ENCODE measurements at places on chromosomes 5 and 9.

DNA sequence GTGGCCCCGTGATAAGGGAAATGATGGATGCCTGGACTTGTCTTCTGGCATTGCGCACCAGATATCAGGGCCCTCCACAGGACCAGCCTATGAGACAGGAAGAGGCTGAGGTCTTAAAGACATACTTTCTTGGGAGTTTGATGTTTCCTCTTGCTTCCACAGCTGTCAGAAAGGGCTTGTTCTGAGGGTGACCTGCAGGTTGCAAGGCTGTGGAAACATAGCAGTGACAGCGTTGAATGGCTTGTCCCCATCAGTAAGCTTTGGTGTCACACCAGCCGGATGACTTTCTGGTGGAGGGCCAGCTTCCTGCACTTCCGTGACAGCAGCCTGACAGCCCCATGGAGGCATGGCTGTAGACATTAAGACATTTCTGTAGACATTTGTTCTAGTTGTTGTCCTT is 143.2 kb downstream of the C9orf152 start:
- DNase-seq, result no peak

GRCh38 chr5:111392181-111392580 is 120.2 kb downstream of the STARD4 start:
- no peak for DNase-seq

- DNase-seq, result no peak
Measured at GRCh38 chr5:73312146-73312871, 136.3 kb downstream of the FOXD1 start.

GRCh38 chr9:13899924-13900323 is 414.0 kb downstream of the NFIB start:
- no peak for DNase-seq

GRCh38 chr5:168214071-168214470 is 77.4 kb upstream of the WWC1 start:
- DNase-seq, result no peak

GRCh38 chr5:79181419-79182022 is 54.4 kb upstream of the JMY start:
- DNase-seq, result no peak

GRCh38 chr9:128022886-128023285 is 42.1 kb upstream of the EEIG1 start:
- DNase-seq, result no peak

GRCh38 chr9:111298111-111298510 is 31.9 kb downstream of the OR2K2 start:
- no peak for DNase-seq

GRCh38 chr5:56893251-56893951 is 16.0 kb upstream of the SETD9 start:
- DNase-seq, result no peak

DNA sequence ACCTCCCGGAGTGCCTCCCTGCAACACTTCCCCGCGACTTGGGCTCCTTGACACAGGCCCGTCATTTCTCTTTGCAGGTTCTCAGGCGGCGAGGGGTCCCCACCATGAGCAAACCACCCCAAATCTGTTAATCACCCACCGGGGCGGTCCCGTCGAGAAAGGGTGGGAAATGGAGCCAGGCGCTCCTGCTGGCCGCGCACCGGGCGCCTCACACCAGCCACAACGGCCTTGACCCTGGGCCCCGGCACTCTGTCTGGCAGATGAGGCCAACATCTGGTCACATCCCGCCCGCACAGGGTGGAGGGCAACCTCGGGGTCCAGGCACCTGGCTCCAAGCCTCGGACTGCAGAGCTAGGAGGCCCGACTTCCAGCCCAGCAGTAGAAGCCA is 776 bp upstream of the TERT start:
- DNase-seq, result peak; percentile 67

GRCh38 chr5:54621048-54621447 is 103.5 kb downstream of the SNX18 start:
- DNase-seq, result no peak

- no peak for DNase-seq
Measured at GRCh38 chr5:138275379-138275782, 960 bp upstream of the GFRA3 start.

GRCh38 chr5:115068239-115069086 is 101.2 kb downstream of the TRIM36 start:
- DNase-seq, result no peak

DNA sequence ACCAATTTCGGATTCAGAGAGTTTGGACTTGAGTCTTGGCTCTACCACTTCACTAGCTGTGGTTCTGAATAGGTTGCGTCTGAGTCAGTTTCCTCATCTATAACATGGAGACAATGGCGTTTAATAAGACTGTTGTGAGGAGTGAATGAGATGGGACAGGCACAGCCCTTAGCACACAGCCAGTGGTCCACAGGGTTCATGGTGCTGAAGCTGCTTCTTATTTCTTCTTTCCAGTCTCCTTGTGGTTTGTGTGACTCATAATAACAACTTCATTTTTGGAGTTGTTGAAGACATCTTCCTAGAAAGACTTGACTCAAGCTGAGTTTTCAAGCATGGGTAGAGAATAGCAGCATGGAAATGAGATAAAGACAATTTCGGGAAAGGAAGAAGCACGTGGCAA is 172.6 kb upstream of the PPP2R2B start:
- DNase-seq, result no peak

DNA sequence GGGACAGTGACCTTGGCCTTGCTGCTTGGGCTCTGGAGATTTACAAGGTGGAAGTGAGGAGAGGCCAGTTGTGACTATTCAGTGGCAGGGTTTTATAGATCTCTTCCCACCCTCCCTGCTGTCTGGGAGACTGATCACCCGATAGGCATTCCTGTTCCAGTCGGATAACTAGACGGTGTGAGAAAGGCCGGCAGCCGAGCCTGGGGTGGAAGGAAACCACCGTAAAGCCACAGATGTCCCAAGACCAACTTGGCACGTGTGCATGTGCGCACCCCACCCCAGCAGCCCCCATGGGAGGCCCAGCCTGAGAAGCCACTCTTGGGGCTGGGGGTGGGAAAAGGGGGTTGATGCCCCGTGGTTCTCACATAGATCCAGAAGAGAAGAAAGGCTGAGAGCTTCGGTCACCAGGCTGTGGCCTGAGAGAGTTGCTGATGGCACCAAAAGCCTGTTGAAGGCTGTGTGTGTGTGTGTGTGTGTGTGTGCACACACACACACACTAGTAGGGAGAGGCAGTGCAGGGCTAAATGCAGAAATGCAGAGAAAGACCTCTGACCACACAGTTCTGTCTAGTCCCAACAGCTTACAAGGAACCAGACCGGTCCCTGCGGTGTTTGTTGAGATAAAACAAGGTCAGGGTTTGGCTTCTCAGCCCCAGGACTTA is 225.8 kb downstream of the FANCC start:
- no peak for DNase-seq

- DNase-seq, result no peak
Measured at GRCh38 chr5:1934801-1935429, 52.2 kb upstream of the IRX4 start.

DNA sequence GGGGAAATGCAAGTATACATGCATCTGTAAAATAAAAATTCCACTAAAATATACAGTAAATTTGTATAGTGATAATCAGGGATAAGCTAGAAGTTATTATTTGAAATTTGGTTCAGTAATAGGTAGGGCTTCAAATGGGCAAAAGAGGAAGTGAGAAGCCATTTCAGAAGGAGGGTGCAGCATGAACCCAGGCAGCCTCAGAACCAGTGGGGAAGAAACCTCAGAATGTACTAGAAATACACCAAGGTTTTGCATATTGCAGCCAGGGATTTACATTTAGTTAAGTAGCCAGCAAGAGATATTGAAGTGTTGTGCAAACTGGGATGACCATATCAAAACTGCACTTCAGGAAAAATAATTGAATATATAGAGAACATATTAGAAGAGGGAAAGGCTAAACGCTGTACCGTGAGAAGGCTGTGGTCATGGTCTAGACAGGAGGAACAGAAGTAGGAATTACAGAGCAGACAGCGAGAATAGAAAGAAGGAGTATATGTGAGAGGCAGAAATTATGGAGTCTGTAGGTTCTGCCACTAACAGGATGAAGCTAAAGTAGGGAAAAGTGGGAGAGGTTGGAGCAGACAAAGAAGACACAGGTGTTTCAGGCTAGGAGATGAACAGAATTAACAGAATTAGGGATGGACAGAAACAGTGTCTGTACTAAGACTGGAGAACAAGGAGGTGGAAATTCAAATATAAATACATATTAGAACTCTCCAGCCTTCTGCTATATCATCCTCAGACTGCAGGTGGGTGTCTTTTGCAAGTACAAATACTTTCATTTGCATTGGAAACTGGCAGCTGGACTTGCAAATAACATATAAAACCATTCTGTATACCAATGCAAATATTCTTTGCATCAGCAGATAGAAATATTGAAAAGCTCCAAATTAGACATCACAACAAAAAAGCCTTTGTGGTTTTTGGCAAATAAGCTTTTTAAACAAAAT is 335.6 kb downstream of the ZNF608 start:
- no peak for DNase-seq

GRCh38 chr5:36642089-36642488 is 35.7 kb downstream of the SLC1A3 start:
- no peak for DNase-seq

DNA sequence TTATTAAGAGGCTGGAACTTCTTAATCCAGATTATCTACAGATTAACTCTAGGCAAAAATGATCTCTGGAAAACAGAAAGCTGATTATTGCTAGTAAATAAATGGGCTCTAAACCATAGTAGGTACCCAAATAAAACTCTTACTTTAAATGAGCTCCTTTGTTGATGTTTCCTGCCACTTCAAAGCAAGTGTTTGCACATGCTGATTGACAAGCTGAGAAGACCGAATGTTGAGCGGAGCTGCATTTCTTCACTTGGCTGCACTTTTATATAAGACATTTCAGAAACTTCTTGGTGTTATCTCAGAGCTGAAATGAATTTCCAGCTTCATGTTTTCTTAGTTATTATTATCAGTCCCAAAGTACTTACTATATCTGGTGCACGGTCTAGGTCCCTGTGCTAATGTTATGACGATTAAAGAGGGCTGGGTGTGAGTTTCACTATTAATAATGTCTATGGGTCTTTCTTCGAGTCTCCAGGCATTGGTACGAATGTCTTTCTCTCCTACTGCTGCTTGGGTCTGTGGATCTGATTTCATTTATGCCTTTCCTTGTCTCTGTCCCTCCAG is 58.6 kb upstream of the CTXN3 start:
- no peak for DNase-seq

- no peak for DNase-seq
Measured at GRCh38 chr5:145433077-145433476, 402.1 kb downstream of the PRELID2 start.

GRCh38 chr5:116076496-116076895 is 8.3 kb upstream of the COMMD10 start:
- no peak for DNase-seq

- DNase-seq, result no peak
Measured at GRCh38 chr5:107510125-107510524, 160.6 kb downstream of the EFNA5 start.

DNA sequence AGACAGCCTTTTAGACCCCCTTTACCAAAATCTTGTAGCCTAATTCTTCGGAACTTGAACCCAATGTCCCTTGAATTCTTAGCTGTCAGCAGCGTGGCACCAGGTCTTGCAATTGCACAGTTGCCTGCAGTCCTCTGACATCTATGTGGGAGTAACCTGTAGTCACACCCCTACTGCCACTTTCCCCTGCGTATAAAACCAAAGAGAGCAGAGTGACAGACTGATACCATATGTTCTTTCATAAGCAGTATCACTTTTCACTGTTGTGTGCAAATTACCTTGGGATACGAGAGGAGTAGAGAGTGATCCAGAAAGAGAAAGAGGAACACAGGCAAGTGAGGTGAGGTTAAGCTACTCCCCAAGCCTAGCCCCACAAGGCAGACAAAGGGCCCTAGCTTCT is 364.3 kb upstream of the ADAMTSL1 start:
- DNase-seq, result no peak

GRCh38 chr9:92747459-92748232 is 17.0 kb downstream of the BICD2 start:
- DNase-seq, result no peak

DNA sequence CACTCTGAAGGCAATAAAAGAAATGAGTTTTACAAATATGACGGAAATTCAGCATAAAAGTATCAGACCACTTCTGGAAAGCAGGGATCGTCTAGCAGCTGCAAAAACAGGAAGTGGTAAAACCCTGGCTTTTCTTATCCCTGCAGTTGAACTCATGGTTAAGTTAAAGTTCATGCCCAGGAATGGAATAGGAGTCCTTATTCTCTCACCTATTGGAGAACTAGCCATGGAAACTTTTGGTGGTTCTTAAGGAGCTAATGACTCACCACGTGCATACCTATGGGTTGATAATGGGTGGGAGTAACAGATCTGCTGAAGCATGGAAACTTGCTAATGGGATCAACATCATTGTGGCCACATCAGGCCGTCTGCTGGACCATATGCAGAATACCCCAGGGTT is 93.5 kb upstream of the RGMB start:
- DNase-seq, result no peak

- no peak for DNase-seq
Measured at GRCh38 chr9:37752642-37753488, 740 bp upstream of the TRMT10B start.

DNA sequence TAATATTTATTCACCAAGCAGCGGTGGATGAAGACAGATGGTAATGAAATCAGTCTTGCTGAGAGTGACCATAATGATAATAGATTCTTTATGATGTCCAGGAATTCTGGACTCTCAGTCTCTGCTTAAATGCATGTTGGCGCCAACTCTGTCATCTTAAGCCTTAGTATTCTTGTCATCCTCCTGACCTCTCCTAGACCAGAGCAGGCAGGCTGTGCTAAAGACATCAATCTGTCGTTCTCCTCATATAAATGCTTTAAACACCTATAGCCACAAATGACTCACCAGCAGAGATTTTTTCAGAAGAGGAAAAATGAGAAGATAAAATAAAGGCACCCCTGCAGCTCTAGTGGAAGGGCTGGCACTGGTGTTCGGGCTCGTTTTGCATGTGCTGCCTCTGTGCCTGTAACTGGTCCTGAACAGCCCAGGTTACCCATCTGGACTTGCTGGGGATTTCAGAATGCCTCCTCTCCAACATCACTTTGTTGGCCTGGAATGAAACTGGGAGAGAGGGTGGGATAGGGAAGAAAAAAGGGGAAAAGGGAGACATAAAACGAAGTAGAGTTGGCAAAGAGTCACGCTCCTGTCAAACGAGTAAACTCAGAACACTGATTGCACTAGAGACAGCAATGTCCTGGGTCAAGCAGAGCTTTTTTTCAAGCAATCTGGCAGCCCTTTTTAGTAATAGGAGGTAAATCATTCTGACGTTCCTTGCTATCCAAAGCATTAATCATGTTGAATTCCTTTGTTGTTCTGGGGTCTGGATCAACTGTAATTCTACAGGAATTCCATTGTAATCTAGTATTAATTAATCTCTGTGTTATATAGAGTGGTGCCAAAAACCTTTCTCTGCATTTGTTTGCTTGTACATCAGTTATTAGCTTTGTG is 195.5 kb upstream of the CLINT1 start:
- DNase-seq, result no peak

- no peak for DNase-seq
Measured at GRCh38 chr5:55895346-55895745, 44.2 kb downstream of the IL31RA start.

DNA sequence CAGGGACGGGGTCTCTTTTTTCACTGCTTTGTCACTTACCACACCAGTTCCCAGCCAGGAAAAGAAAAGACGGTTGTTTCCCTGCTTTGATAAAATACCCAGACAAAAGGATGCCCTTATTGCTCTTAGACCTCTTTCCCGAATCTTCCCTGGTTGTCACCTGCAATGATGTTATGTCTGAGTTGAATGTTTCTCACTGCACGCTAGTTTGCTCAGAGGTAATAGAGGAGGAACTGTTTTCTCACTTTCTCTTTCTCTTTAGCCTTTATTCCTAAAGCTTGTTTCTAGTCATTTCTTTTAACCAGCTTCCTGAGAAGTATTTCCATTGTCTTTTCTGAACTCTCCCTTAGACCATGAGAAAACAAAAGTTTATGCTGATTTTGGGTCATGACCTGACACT is 32.9 kb downstream of the ACER2 start:
- no peak for DNase-seq
